ENCODE measurements at places on chromosomes 2 and 18.

- no peak for DNase-seq
These were observed 8.0 kb upstream of the MBP start for GRCh38 chr18:77140439-77141109.

GRCh38 chr2:95310651-95311050 lies 13.5 kb downstream of the KCNIP3 start:
- no peak for DNase-seq

- DNase-seq: no peak
These were observed 562.6 kb downstream of the SPAG16 start for GRCh38 chr2:213846856-213847255.

GRCh38 chr2:239257511-239257937 lies 143.3 kb downstream of the HDAC4 start:
- no peak for DNase-seq

- DNase-seq: no peak
These were observed 10.1 kb downstream of the SP9 start for GRCh38 chr2:174344716-174345461.

GRCh38 chr2:223114170-223114569 lies 62.2 kb downstream of the KCNE4 start:
- no peak for DNase-seq

- no peak for DNase-seq
These were observed 226.0 kb upstream of the NETO1 start for GRCh38 chr18:73093687-73094250.

DNA sequence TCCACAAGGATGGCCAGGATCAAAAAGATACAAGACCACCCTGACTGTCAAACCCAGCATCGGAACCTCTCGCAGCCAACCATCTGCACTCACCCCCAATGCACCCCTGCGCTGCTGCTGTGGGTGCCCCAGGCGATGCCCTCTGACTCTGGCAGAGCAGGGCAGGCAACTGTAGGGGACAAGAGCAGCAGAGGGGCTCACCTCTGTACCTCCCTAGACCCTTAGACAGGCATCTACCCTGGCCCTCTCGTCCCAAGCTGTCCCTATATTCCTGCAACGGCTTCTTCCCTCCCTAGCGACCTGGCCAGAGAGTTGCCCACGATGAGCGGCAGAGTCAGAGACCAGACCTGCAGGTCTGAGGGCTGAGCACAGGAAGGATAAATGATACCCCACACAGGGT lies 128.2 kb downstream of the HDAC4 start:
- DNase-seq: no peak

- DNase-seq: no peak
These were observed 82.9 kb downstream of the ACTR3 start for GRCh38 chr2:113972766-113973165.

DNA sequence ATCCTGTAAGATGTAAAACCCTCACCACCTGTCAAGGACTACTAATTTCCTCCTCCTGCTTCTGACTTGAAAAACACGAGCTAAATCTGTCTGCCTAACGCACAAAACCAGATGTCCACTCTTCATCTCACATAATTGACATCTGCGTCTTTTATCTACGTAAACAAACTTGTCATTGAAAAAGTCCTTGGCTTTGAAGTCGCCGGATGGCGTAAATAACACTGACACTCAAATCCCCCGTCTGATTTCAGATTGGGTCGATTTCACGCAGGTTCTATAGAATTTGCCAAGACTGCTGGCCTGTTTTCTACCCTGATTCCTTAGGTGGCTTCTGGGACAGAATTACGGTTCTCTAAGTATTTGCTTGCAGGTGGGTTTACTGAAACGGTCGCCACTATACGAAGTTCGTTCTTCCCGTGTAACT lies 539 bp upstream of the MOB4 start:
- DNase-seq: no peak

DNA sequence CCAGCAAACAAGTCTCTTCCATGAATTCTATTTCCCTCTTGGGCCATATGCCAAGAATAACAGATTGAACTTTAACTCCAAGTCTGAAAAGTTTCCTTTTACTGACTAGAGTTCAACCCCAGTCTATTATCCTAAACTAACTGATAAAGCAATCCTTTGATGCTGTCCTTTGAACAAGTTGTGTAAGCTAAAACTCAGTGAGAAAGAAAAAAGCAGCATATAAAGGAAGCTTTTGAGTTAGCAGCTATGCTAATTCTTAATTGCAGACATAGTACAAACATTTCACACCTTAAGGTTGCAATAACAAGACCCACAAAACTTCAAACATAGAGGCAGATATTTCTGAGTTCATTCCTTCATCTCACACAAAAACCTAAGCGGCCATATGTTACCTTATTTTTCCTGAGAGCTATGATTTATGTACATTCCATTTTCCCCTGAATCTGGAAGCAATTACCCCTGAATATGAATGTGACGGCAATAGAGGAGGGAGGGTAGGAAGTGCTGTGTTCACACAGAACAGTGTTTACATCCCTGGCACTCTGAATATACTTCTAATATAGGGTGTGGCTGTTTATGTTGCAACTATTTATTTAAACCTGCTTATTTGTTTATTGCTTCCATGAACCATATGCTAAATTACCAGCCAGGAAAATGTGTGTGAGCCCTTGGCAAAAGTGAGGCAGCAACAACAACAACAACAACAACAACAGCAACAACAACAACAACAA lies 180.6 kb downstream of the IRS1 start:
- no peak for DNase-seq

DNA sequence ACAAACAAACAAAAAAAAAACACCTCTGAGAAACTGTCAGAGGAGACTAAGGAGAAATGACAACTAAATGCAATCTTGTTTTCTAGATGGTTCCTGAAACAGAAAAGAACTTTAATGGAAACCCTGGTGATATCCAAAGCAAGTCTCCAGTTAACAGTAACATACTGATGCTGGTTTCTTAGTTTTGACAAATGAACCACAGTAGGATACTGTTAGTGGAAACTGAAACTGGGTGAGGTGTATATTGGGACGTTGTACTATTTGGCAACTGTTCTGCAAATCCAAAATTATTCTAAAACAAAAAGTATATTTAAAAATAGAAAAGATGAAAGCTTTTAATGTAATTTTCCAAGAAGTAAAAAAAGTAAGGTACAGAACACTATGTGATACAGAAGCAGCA lies 11.4 kb downstream of the SESTD1 start:
- no peak for DNase-seq

- DNase-seq: no peak
These were observed 190.4 kb downstream of the PMAIP1 start for GRCh38 chr18:60090170-60090569.

DNA sequence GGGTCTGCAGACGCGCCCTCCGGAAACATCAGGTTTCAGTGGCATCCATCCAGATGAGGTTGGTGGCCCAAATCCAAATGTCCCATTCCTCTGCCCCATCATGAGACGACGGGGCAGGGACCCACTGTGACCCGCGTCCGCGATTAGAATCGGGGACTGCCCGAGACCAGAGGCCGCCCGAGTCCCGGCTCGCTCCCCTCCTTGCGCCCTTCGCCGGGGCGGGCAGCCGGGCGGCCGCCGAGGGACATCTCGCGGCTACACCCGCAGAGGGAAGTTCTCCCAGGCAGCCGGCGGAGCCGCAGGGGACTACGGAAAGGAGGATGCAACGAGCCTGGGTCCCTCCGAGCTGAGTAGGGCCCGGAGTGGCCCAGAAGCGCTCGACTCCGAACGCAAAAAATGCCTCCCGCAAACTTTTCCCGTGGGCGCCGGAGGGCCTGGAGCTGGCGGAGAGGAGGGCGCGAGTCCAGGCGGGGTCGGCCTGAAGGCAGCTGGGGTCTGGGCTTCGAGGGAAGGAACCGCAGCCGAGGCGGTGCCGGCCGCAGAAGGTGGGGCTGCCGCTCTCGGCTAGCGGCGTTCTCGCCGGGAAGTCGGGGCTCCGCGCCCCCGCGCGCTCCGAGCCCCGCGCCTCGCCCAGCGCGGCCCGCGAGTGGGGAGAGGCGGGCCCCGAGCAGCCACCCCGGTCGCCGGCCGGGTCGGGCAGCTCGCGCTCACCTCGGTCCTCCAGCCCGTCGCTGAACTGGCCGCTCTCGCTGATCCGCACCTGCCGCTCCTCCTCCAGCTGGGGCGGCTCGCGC lies 580 bp downstream of the TMEM163 start:
- no peak for DNase-seq

DNA sequence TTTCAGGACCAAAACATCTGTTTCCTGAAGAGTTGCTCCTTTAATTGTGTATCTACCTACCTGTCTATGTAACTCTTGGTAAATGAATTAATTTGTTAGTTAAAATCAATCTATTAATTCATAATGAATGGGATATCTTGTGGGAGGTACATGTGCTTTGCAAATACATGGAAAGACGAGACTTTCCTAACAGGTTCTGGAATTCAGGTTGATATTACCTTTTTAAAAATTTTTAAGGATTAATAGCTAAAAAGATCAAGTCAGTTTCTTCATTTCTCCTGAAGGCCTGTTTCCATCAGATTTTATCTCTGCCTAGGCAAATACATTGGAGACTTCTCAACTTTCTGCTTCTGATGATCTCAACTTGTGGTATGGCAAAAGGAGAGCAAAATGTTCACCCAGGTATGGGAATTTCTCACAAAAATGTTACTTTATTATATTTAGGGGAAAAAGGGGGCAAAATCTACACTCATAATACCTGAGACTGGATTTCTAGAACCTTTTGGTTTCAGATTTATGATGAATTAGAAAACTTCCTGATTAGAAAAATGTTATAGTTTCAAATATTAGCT lies 7.4 kb downstream of the TFPI start:
- no peak for DNase-seq

GRCh38 chr18:13216711-13217465 lies 1.7 kb upstream of the LDLRAD4 start:
- no peak for DNase-seq

DNA sequence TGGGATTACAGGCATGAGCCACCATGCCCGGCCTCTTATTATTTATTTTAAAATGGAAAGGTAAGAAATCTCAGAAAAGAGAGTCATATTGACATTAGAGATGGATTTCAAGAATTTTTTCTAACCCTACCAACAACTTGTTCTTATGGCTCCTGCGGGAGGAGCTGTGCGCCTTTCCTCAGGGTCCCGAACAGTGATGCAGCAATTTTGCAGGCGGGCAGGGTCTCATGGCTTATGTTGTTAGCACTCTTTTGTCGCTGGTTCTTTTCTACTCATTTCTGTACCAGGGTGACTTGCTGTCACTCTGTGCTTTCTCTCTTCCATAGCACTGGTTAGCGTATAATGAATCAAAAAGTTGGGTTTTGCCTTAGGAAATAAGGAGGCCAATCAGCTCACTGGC lies 148.8 kb upstream of the DLGAP1 start:
- no peak for DNase-seq

- DNase-seq: no peak
These were observed 74.6 kb downstream of the AGAP1 start for GRCh38 chr2:235568431-235568830.

GRCh38 chr2:46832543-46832942 lies 83.1 kb downstream of the MCFD2 start:
- DNase-seq: no peak

GRCh38 chr2:79984476-79984875 lies 320.1 kb downstream of the LRRTM1 start:
- DNase-seq: no peak

DNA sequence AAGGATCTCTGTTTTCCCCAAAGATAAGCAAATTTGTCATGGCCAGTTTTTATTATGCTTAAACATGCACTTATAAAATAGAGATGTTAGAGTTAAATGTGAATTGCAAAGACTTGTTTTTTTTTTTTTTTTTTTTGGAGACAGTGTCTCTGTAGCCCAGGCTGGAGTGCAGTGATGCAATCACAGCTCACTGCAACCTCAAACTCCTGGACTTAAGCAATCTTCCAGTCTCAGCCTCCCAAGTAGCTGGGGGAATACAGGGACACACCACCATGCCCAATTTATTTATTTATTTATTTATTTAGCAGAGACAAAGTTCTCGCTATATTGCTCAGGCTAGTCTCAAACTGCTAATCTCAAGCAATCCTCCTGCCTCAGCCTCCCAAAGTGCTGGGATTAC lies 15.1 kb downstream of the PHOSPHO2 start:
- DNase-seq: no peak

DNA sequence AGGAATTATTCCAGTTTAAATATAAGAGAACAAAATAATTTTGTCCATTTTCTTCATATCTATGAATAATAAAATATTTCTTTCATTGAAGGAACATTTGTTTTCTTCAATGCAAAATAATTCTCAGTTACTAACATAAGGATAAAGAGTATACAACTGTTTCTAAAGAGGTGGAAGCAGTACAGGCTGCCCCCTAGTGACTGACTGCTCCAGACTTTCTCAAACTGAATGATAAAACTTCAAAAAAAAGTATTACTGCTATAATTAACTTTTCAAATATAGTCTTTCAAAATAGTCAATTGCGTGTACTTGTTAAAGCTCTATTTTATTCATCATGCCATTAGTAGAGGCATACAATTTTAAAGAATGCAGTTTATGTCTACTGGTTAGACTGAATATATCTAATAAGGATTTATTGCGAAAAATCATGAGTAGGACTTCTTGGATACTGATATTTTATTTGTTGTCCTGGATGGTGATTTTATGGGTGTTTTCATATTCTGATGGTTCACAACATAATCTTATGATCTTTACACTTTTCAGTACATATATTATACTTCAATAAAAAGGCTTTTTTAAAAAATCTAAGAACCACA lies 100.1 kb downstream of the WDPCP start:
- no peak for DNase-seq

GRCh38 chr2:125312342-125312741 lies 1287.3 kb downstream of the CNTNAP5 start:
- DNase-seq: no peak

Data from cerebellar nuclear complex (tissue), 1 donor.